ENCODE measurements at places on chromosomes 3 and 15.
A peak's percentile ranks its signal among the peaks of the same experiment; 100 is the strongest.

DNA sequence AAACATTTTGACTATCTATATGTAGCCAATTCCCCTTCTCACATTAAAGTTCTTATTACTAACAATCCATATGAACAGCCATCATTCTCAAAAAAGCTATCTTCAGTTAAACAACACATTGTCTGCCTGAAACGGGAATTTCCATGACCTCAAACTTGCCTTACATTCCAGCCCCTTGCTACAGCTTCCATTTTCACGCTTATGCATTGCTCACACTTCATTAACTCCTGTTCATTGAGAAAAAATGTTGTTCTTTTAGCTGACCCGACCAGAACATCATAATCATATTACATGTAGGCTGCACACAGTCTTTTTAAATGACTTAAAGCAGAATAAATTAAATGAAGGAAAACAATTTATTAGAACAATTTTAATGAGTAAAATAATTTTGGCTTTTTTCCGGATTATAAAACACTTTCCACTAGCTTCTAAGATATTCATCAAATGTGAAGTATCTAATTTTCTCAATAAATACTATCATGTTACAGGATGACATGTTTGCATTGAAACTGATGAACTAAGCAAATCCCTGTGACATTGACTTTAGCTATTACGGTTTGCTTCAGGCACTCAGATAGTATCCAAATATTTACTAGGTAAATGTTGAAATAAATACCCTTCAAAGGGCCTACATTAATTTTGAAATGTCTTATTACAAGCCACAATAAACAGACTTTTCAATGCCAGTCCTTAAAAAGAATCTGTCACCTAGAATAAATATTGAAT, 49.9 kb downstream of the P3H2 start:
- no peak for DNase-seq

GRCh38 chr3:177571271-177571943, 374.1 kb upstream of the TBL1XR1 start:
- no peak for DNase-seq

DNA sequence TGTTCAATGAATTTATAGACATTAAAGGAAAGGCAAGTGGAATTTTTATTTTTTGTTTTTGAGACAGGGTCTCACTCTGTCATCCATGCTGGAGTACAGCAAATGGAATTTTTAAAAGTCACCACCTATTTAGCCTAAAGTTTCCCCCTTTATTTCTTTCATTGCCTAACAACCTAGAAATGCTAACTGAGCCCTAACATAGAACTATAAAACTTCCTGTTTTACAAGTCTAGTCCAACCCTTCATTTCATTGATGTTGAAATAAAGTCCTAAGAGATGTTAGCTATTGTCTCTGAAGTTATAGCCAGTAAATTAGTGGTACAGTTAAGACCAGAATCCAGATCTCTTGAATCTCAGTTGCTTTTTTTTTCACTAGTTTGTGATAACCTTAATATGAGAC, 39.0 kb downstream of the MAPK6 start:
- DNase-seq: no peak

DNA sequence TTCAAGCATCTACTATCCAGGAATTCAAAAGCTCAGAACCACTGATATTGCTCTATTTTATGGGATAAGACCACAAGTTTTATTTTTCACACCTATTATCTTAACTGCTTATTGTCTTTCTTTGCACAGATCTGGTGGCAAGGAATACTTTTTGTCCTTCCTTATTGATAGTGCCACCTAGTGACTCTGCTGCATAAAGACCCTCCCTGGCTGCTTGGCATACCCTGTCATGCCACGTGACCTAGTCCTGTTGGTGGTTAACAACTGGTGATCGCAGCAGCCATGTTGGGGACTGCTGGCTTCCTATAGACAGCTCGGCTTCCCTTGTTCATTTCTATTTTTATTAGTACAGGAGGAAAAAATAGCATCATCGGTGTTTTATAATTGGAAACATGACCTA, 236.3 kb downstream of the MEX3B start:
- DNase-seq: peak; percentile 42

- no peak for DNase-seq
Measured at GRCh38 chr15:52220251-52220650, 29.1 kb upstream of the GNB5 start.

GRCh38 chr3:30156586-30157498, 449.6 kb upstream of the TGFBR2 start:
- DNase-seq: no peak

- DNase-seq: no peak
Measured at GRCh38 chr15:57354436-57355123, 21.7 kb upstream of the CGNL1 start.

GRCh38 chr3:129555153-129555550, 12.2 kb downstream of the H1-8 start:
- no peak for DNase-seq

- DNase-seq: peak; percentile 98
Measured at GRCh38 chr3:64187065-64187959, 38.0 kb downstream of the PRICKLE2 start.

GRCh38 chr3:117126460-117126859, 416.9 kb downstream of the TUSC7 start:
- DNase-seq: no peak

DNA sequence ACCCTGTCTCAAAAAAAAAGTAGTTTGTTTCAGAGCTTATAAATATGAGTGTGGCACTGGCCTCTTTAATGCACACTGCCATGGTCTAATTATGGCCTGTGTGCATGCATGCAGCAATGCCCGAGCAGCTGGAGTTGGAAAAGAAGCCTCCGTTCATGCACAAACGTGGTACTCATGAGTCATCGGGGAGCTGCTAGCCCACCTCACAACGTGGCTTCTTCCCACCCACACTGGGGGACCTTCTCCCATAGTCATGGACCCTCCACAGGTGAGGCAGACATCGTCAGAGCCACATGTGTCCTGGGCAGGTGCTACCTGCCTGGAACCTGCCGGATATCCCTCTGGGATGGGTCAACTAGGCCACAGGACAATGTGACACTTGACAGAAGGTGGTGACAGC, 66.7 kb downstream of the ATP10A start:
- DNase-seq: no peak

DNA sequence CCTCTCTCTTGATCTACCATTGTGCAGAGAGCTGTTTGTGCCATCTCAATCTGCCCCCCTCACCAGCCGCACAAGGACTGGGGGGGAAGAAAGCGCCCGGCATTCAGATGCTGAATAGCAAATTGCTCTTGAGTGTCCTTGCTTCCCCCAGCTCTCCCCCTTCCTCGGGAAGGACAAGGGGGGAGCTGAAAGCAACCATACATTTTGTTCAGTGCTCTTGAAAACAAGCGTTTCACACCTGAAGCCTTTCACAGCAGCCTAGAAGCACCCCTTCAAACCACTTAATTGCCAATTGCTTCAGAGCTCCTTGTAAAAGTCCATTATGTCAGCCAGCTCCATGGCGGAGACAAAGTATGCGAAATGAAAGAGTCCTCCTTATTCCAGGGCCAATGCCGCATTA, 540.1 kb downstream of the NR2F2 start:
- DNase-seq: no peak

DNA sequence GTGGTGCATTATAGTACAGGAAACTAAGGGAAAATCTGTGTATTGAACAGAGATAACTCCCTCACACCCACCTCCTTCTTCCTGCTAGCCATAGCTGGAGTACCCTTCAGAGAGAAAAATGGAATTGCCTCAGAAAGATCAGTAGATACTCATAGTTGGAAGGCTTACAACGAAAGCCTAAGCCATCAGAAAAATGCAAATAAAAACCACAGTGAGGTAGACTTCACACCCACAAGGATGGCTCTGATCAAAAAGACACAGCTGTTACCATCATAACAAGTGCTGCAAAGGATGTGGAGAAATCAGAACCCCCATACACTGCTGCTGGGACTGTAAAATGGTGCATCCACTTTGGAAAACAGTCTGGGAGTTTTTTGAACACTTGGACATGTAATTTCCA, 7.4 kb upstream of the DLG1 start:
- DNase-seq: no peak

DNA sequence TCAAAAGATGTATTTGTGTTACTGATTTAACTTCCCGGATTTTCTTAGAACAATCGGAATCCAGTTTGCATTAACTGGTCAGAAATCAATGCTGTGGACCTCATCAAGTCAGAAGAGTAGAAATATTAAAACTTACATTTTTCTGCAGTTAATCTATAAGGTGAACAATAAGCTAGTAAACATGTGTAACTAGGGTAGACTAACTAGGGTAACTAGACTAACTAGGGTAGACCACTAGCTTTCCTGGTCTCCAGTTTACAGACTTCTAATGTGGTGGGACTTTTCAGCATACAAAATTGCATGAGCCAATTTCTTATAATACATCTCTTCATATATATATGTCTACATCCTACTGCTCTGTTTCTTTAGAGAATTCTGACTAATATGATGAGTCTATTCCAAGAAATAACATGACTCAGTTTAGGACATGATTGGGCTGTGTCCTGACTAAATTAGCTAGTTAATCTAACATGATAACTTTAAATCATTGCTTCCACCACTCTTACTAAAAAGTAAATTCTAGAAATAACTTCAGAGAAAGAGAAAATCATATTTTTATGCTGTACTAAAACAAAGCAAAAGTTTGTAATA, 5.3 kb downstream of the PLSCR2 start:
- DNase-seq: no peak

GRCh38 chr3:111735243-111735758, 123.8 kb upstream of the PHLDB2 start:
- peak; percentile 99 for DNase-seq

DNA sequence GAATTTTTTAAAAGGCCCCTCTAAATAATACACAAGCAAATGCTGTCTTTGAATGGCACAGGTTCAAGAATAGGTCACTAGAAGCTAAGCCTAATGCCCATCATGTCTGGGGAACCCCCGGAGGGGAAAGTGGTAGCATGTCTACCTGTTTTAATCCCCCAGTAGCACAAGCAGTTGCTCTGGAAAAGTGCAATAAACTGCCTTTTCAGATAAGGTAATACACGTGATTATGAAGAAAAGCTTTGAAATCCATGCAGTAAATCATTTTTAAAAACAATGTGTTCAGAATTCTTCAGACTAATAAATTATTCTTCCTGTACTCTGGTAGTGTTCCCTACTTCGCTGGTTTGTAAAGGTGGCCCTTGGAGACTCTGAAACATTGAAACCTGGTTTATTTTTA, 922.2 kb downstream of the ROBO1 start:
- DNase-seq: no peak

- DNase-seq: no peak
Measured at GRCh38 chr15:53917109-53917508, 61.1 kb upstream of the UNC13C start.

GRCh38 chr3:185767002-185767688, 57.7 kb downstream of the IGF2BP2 start:
- no peak for DNase-seq

DNA sequence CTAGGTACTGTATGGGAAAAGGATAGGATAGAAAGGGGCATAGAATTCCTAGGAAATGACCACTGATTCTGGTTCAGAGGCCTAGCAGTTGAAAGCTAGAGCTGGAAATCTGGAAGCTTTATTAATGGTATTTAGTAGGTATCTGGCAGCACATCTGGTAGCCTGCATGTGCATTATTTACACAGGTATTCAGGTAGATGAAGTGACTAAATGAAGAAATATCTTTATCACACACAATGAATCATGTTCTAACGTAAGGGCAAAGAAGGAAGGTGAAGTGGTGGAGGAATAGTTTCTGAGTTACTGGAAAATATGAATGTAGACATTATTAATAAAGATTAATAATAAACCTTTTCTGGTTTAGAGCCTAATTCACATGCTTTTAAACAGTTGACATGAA, 119.9 kb downstream of the MBNL1 start:
- no peak for DNase-seq

- no peak for DNase-seq
Measured at GRCh38 chr15:93066224-93066681, 22.8 kb downstream of the RGMA start.

GRCh38 chr3:4492208-4493013, 737 bp upstream of the ITPR1 start:
- DNase-seq: no peak

- no peak for DNase-seq
Measured at GRCh38 chr3:194133661-194134230, 2.2 kb upstream of the HES1 start.

DNA sequence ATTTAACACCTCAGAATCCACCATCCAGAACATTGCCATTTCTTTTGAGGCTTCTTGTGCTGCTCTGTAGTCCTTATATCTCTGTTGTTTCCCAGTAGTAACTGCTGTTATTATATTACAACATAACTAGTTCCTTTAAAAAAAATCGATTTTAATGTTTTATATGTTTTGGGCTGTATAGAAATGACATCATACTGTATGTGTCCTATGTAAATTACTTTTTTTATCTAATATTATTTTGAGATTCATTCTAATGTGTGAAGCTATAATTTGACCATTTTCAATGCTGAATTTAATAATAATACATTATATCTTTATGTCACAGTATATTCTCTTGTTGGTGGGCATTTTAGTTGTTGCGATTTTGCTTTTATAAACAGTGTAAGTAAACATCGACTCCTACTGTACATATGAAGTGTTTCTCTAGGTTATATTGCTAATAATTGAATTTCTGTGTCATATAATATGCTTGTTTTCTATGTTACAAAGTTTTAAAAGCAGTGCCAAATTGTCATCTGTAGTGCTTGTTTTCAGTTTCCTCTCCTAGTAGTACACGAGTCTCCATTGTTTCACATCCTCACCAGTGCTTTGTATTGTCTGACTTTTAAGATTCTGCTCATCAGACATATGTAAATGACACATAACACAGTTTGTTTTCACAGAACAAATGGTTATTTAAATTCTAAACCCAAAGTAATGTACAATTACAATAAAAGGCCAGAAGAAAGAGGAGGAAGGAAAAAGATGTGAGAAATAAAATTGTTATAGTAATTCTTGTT, 172.0 kb upstream of the LRRFIP2 start:
- no peak for DNase-seq

- DNase-seq: no peak
Measured at GRCh38 chr3:129025691-129026435, 24.8 kb downstream of the EFCC1 start.

DNA sequence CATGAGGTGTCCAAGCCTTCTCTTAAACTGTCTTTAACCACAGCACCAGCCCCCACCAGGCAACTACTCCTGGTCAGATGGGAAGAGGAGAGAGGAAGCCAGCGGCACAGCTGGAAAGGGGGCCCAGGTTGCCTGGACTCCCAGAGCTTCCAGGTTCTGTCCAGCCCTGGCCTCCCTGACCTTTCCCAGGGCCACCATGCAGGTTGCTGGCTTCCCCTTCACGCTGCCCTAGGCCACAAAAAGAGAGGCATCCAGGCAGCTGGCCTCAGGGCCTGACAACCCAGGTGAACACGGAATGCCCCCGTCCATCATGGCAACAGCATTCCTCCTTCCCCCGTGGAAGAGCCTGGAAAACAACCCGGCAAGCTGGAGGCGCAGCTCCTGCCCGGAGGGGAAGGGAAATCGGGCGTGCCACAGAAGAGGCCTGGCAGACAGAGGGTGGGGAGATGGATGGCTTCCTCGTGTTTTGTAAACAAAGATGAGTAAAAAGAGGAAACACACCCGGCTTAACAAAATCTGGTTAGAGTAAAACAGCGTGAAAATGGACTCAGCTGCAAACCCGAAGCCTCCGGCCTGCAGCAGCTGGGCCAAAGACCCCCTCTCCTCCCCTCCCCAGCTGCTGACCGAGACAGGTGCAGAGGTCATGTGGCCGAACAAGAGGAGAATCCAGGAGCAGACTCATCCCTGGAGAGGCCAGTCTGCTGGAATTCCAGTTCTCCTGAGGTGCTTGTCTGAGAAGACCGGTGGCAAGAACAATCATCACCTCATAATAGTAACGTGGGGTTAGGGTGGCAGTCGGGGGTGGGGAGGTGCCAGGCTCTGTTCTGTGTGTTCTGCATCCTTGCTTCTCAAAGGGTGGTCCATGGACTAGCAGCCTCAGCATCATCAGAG, 15.5 kb downstream of the BMF start:
- no peak for DNase-seq
